ENCODE measurements at places on chromosomes 5 and 9.
A peak's percentile ranks its signal among the peaks of the same experiment; 100 is the strongest.

DNA sequence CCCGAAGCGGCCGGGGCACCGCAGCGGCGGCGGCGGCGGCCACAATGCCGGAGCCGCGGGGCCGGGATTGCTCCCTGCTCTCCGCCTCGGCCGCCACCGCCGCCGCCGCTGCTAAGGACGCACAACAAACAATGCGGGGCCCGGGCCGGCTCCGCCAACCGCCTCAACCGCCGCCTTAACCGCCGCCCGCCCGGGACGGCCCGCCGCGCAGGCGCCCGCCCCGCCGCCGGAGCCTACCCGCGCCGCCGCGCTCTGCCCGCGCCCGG, 254 bp downstream of the STRBP start:
- DNase-seq: no peak

- DNase-seq: peak; percentile 11
Measured at GRCh38 chr9:36980148-36980974, 53.7 kb downstream of the PAX5 start.

GRCh38 chr5:17989567-17990563, 355.6 kb downstream of the TAF11L14 start:
- peak; percentile 48 for DNase-seq

GRCh38 chr9:35108946-35109575, 6.1 kb upstream of the STOML2 start:
- peak; percentile 98 for DNase-seq

GRCh38 chr5:143759396-143760130, 52.4 kb upstream of the HMHB1 start:
- no peak for DNase-seq

- no peak for DNase-seq
Measured at GRCh38 chr5:180639741-180640610, 9.4 kb downstream of the FLT4 start.

DNA sequence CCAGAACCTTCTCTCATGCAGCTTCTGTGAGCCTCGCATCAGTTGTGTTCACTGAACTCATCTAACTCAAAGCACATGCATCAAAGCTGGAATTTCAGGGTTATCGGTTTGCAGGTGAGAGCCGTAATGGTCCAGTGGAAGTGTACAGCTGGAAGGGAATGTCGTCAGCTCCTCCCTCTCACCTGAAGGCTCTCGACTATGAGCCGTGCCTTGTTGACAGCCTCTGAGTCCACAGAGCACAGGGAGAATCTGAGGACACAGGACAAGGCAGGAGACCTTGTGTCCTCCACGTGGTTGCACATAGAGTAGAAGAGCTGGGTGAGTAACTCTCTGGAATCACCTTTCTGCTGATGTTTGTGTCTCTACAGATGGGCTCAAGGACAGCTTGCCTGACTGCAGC, 38.8 kb downstream of the PROP1 start:
- no peak for DNase-seq

- DNase-seq: no peak
Measured at GRCh38 chr5:55679556-55679955, 32.6 kb downstream of the SLC38A9 start.

GRCh38 chr5:137105351-137106035, 393.6 kb downstream of the SPOCK1 start:
- DNase-seq: no peak

- DNase-seq: no peak
Measured at GRCh38 chr5:132979367-132979940, 16.0 kb upstream of the AFF4 start.

- no peak for DNase-seq
Measured at GRCh38 chr9:125493881-125494652, 212.9 kb downstream of the MAPKAP1 start.

- no peak for DNase-seq
Measured at GRCh38 chr5:154486427-154486866, 8.4 kb upstream of the HAND1 start.

DNA sequence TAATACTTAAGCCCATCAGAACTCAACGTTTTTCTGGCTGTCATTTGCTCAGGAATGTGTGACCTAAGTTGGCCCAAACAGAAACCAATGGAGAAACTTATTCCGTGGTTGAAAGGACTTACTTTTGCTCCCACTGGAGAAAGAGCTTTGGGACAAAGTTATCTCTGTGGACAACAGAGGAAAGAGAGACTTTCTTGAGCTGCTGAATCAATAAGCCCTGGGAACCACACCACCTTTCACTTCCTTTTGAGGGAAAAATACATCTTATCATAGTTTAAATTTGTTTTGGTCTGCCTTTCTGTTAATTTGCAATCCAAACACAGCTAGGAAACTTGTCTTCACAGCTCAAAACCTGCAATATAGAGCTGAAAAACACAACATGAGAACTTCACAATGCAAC, 62.8 kb upstream of the VCAN start:
- DNase-seq: no peak

- no peak for DNase-seq
Measured at GRCh38 chr5:96582343-96582742, 79.8 kb upstream of the CAST start.

DNA sequence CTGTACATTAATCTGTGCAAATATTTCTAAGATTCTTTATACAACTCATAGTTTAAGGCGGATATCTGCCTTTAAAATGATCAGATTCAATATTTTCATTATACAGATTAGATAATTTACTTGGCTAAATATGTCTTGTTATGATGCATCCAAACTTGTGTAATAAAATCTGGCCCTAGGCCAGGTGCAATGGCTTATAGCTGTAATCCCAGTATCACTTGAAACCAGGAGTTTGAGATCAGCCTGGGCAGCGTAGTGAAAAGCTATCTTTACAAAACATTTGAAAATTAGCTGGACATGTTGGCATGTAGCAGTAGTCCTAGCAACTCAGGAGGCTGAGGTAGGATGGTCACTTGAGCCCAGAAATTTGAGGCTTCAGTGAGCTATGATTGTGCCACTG, 2002.2 kb upstream of the ACO1 start:
- DNase-seq: no peak

DNA sequence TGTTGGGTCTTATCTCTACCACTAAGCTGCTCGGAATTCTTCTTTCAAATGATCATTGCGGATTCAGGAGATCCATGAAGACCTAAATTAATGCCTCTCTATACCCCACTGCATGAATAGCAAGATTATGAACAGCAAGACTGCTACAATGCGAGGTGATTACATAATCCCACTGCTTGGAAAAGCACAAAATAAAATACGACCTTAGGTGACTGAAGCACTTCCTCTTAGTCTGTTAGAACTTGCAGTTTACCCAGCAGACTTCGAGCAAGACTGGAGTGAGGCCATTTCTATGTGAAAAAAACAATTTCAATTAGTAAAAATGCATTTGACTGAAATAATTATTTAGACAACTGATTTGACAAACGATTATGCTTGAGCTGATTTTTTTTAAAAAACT, 59.8 kb downstream of the SH3RF2 start:
- DNase-seq: peak; percentile 39

GRCh38 chr9:3508521-3509291, 17.1 kb downstream of the RFX3 start:
- peak; percentile 65 for DNase-seq

DNA sequence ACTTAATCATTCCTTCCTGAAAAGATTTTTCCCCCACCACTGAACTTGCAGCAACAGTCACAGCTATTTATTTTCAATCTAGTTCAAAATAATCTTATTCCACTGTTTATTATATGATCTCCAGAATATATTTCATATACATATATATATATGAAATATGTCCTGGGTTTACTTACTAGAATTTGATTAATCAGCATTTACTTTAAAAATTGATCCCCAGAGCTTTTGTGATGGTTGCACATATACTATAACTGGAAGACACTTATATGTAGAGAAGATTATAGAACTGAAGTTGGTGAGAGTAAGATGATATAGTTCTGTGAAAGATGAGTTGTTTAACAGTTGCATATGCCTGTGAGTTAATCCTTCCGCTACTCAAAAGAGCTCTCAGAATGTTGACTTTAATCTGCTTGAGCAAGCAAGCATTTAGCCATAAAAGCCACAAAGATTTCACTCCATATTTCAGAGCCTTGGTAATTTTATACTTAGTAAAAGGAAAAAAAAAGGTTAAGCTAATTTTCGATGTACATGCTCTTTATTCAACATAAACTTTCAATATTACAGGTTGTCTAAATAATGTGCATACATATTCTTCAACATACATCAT, 399.3 kb upstream of the CDH9 start:
- DNase-seq: no peak

DNA sequence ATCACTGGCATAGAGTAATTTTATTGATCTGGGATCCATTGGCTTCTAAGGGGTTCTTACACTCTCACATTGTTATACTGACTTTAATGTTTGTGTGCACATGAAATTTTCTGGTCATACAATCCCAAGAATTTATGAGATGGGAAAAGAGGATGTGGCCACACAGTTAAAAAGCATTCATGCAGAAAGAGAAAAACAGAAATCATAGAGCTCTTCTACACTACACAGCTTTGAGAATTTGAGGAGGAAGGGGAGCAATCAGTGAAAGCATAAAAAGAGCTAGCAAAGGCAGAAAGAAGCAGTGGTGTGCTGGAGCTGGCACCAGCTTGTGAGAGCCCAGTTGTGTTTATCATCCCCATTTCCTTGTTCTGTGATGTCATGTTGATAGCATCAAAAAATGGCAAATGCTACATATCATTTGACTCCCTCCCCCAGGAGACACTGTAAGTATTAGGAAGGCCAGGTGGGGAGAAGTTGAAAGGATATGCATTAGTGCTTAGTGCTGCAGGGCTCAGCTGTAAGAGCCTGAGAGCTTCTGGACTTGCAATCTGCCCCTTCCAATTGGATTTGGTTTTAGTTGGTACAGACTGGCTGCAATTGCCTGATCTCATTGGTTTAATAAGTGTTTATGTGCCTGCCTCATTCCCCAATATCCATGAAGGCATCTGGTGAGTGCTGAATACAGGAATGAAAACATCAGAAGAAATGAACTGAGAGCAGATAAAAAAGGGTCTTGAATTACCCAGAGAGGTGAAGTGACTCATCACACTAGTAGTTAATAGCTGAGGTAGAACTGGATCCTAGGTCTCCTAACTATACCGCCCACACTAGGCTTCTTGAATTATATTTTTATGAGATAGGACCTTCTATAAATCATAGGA, 30.9 kb downstream of the RHOBTB3 start:
- DNase-seq: no peak

GRCh38 chr5:115475788-115476187, 68.8 kb downstream of the FEM1C start:
- no peak for DNase-seq

GRCh38 chr5:96476654-96477053, 43.6 kb upstream of the PCSK1 start:
- DNase-seq: no peak

GRCh38 chr5:103467831-103468230, 94.8 kb downstream of the NUDT12 start:
- DNase-seq: no peak

DNA sequence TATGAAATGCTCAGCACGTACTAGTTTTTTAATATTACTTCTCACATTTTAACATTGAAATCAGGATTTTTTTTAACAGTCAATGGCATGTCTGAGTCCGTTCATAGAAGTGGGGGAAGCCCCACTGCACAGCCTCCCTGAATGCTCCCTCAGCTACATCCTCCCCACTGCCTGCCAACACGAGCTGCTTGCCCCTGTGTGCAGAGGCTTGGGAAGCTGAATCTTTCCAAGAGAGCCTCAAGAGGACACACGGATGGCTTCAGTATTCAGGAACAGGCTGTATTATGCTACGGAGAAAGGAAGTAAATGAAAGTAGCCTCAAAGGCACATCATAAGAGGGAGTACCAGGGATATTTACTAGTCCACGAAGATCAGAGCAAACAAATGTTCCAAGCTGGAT, 248.7 kb downstream of the SPOCK1 start:
- DNase-seq: no peak

GRCh38 chr5:140239461-140239860, 63.4 kb downstream of the PFDN1 start:
- DNase-seq: no peak

DNA sequence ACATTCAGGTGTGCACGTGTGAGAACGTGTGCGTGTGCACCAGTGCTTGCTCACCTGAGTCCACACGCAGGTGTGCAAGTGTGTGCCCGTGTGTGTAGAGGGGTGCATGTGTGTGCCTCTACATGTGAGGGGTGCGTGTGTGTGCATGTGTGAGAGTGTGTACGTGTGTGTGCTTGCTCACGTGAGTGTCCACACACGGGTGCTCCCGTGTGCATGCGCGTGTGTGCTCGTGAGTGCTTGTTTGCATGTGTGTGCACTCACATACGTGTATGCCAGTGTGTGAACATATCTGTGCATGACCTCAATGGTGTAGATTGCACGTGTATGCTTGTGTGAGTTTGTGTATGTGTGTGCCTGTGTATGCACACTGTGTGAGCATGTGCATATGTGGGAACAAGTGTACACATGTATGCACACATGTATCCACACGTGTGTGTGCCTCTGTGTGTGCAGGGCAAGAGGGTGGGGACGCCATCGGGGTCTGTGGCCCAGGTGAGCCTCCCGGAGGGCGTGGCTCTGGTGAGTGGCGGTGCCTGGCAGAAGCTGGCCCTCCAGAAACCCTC, 40.6 kb upstream of the NOTCH1 start:
- DNase-seq: no peak

GRCh38 chr9:4639420-4639819, 22.7 kb upstream of the PLPP6 start:
- DNase-seq: no peak

- peak; percentile 46 for DNase-seq
Measured at GRCh38 chr5:55173687-55174230, 782 bp upstream of the CDC20B start.

GRCh38 chr9:133049043-133049442, 12.7 kb upstream of the CEL start:
- no peak for DNase-seq

- DNase-seq: no peak
Measured at GRCh38 chr9:3863686-3864085, 337.9 kb upstream of the RFX3 start.

DNA sequence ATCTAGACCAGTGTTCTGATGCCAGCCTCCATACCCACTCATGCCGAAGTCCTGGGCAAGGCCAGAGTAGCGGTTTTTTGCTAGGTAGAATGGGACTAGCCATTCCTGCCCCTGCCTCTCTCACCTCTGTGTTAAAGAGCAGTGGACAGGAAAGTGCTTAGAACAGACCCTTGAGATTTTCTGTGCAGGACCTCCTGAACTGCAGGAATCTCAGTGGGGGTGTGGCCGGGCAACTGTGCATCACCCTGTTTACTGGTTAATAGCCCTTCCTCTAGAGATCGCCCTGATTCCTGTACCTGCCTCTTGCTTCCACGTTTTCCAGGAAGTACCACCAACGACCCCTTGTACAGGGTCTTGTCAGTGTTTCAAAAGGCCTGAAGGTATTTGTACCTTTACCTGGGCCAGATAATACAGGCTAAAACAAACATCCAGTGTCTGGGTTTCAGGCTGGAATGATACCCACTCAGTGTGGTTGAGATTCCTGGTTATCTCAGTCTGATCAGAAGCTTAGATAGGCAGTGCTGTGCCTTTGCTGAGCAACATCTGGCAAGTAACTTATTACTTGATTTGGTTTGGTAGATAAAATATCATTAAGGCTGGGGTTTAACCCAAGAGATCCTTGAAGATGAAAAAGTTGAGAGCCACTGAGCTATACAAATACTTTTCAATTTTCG, 65.9 kb downstream of the RGS3 start:
- DNase-seq: no peak

GRCh38 chr9:33750307-33750838, 45.0 kb upstream of the PRSS3 start:
- DNase-seq: no peak

GRCh38 chr5:110925398-110925797, 146.1 kb upstream of the TSLP start:
- no peak for DNase-seq
